ENCODE measurements at places on chromosomes 5 and 9.

DNA sequence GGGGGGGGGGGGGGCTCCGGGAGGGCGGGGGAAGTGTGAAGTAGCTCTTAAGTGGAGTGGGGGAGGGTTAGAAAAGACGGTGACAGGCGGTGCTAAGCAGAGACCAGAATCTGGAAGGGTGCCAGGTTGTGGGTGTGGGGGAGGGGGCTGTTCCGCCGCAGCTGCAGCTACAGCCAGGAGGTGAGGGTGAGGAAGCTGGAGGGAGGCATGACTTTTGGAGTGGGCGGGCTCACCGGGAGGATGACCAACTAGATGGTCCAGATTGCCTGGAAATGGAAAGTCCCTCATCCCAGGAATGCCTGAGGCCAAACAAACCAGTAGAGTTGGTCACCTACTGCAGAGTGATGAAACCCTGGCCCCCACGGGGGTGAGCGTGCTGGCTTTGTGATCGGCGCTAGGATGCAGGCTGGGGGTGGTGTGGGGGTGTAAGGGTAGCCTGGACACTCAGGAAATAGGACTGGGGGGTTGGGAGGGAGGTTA lies 158.1 kb upstream of the SHB start:
- peak; percentile 19 for DNase-seq

GRCh38 chr5:74294231-74294705 lies 346.3 kb downstream of the ENC1 start:
- peak; percentile 73 for DNase-seq

GRCh38 chr9:135960411-135961276 lies 529 bp downstream of the UBAC1 start:
- DNase-seq = no peak

GRCh38 chr5:168646335-168646734 lies 67.2 kb upstream of the PANK3 start:
- no peak for DNase-seq

DNA sequence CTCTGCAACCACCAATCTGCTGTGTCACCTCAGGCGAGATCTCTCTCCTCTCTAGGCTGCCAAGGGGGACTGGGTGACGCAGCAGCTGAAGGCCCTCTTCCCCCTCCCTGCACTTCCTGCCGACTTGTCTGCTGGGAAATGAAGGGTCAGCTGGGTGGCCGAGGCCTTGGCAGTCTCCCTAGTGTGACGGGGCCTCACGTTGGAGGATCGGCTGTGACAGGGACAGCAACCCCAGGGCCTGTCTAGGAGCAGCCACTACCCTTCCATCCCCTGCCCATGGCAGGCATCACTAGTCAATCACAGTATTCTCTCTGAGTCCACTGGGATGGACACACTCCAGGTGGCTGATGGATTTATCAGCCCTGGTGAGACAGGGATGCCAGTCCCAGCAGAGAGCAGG lies 107.3 kb upstream of the SARDH start:
- peak; percentile 79 for DNase-seq

All from Ammon's horn (tissue), 1 donor.